ENCODE measurements at places on chromosomes 3 and 15.

- no peak for DNase-seq
Measured at GRCh38 chr3:67495751-67496150, 158.7 kb downstream of the SUCLG2 start.

- no peak for DNase-seq
Measured at GRCh38 chr3:170203457-170203856, 18.8 kb upstream of the PRKCI start.

GRCh38 chr3:194275291-194275690 is 75.8 kb downstream of the CPN2 start:
- DNase-seq, result no peak

DNA sequence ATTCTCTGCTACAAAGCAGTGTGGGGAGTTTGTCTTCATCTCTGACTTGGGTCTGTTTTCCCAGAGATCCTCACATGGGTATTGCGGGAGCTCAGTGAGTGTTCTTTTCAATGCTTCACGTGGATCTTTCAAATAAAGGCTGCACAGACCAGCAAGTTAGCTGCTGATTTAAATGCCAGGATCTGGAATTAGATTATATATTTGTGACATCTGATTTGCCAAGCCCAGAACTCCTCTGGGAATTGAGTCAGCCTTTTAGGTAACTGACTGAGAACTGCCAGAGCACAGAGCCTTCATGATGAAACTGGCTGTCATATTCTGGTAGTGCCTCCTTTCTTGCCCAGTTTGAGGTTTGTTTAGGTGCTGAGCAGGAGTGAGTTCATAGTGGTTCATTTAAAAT is 14.7 kb downstream of the EDEM1 start:
- no peak for DNase-seq

Data from tibial nerve (tissue), 4 donors.